ENCODE measurements at places on chromosomes 16 and 17.

DNA sequence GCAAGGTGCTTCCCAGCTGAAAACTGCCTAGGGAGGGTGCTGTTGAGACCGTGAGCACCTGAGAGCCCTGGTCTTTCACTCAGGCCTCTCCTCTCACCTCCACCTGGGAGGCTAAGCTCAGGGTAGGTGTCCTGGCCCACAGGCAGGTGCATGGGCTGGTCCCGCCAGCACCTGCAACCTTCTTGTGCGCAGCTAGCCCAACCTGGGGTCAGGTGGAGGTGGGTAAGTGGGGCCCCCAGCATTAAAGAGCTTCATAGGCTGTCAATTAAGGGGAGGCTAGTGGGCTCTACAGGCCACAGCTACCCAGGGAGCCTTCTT is 8.7 kb downstream of the ADCY7 start:
- peak; percentile 17 for DNase-seq

GRCh38 chr17:80795754-80796153 is 195.9 kb upstream of the CHMP6 start:
- DNase-seq = no peak

DNA sequence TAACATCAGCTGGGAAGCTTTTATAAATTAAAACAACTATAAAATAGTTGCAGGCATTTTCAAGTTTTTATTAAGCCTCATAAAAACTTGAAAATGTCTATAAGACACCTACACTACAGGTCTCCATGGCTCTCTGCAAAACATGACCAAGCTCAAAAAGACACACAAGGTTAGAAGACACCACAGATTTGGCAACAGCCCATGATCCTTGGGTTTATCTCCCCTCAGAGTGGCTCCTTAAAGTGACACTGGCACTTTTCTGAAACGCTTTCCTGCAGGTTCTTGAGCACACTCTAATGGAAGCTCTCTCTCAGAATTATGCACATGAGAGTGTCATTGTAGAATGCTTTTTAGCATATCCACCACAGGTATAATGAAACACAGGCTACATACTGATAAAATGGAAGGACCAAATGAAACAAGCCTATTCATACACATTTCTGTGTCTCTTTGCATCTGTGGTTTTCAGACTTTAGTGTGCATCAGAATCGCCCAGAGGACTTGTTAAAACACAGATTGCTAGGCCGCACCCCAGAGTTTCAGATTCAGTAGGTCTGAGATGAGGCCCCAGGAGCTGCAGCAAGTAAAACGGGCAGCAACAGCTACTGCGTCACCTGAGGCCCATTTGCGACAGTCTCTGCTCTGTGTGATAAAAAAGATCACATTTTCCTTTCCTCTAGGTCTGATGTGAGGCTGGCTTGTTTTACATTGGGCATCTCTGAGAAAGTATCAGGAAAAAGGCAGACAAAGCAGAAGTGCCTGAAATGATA is 75.0 kb upstream of the WSB1 start:
- DNase-seq = no peak

DNA sequence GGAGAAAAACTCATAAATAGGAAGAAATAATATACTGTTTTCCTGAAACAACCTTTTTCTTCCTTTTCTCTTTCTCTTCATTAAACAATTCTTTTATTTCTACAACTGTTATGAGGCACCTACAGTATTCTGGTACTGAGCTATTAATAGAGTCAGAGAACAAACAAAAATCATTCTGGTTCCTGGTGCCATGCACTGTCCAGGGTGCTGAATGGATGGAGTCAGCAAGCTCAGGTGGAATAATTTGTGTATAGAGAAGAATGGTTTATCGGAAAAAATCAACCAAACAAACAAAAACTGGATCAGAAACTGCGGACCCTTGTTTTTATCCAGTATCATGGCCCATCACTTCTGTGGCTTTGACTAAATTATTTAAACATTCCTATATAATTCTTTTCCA is 430.3 kb upstream of the GOT2 start:
- DNase-seq = no peak

DNA sequence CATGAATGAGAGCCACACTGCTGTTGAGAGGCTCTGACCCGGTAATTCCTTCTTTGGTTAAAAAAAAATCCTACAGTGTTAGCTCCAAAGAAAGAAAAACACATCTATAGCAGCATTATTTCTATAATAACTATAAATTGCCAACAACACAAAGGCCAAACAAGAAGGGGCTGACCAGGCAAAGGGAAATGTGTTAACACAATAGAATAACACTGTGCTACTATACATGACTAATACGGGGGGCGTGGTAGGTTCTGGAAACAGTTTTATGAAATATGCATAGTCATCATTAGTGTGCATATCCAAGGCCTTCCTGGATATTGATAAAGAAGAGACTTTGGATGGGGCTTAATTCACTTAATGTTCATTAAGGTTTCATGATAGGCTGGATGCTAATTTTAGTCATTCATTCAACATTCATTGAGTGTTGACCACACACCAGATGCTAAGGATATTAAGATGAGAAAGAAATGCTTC is 50.0 kb upstream of the CCL1 start:
- no peak for DNase-seq

GRCh38 chr17:33142705-33143299 is 150.3 kb downstream of the ASIC2 start:
- no peak for DNase-seq
